ENCODE measurements at places on chromosomes 3 and 15.

DNA sequence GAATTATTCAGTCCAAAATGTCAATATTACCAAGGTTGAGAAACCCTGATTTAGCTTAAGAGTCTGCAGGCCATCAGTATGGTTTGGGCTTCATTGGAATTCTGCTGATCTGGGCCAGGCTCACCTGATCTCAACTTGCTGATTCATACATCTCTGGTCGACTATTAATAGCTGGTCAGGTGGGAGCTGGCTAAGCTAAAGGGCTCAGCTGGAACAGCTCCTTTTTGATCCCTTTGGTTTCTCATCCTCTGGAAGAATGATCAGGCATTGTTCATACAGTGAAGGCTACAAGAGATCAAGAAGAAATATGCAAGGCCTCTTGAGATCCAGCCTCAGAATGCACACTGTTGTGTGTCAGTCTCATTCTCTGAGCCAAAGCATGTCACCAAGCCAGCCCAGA, 123.3 kb upstream of the MME start:
- no peak for DNase-seq

DNA sequence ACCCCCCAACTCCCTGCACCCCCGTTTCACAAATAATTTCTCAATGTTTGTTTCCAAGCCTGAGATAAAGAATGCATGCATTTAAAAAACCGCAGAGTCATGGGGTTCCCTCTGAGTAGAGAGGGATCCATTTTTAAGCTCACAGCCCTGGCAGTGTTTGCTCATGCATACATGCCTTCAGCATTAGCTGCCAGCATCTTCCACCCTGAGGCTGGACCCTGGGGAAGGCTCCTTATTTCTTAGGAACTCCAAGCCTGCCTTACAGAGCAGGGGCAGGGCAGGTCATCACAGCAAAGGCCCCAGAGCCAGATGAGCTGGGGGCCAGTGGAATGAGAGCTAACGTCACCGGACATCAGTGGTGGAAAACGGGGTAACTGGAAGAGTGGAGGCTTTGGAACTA, 31.3 kb downstream of the TLE3 start:
- DNase-seq = no peak

DNA sequence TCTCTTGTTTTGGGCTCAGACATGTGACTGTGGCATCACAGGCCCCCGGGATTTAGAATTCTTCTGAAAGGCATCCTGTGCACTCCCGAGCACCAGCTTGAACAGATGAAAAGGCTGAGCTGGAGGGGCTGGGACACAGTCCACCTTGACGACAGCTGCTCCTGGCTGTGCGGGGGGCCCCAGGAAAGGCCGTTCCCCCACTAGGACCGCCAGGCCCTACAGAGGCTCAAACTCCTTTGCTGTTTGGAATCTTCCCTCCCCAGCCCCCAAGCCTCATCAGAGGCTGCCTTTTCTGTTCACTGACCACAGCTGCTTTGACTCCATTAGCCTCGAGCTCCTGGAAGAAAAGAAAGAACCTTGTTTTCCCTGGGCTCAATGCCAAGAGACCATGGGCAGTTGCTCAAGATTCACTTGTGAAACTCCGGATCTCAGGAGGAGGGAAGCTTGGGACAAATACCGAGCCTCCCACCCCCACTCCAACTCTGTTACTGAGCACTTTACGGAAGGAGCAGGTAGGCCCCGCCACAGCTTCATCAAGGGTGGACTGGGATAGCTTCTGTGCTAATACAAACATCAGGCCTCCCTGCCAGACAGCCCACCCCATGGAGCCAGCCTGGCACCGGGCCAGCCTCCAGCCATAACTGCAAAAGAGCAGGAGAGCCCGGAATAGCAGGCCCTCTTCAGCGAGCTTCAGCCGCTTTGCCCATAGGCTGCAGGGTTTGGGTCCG, 15.7 kb downstream of the CIDEC start:
- DNase-seq = no peak

GRCh38 chr3:69735893-69736292, 3.4 kb upstream of the MITF start:
- DNase-seq = no peak

DNA sequence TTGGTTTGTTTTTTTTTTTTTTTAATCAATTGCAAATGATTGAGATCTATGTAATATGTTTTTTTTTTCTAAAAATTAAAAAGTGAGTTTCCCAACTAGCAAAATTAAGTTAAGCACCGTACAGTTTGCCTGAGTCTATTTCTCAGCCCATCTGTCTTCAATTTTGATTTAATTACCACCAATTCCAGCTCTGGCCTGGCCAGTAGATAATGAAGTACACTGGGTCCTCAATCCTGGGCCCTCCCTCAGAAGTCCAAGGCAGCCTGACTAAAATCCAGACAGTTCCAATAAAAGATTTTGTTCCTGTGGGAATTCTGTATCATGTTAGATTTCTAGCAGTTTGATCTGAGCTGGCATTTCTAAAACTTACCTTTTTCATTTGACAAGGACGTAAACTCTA, 887.2 kb downstream of the NAALADL2 start:
- no peak for DNase-seq

GRCh38 chr3:189720736-189721417, 89.7 kb downstream of the TP63 start:
- no peak for DNase-seq
